ENCODE measurements at places on chromosomes 1 and 21. TPM values are rescaled to one million over a fixed set of nuclear protein-coding genes. Genes with fewer than 3 reads are reported as not detected.

KCNN3 gene
- 2.4 TPM for total RNA-seq

LCE3E gene
- not detected for total RNA-seq

LDLRAD2 gene
- total RNA-seq, result not detected

TFF3 gene
- not detected for total RNA-seq

DNA sequence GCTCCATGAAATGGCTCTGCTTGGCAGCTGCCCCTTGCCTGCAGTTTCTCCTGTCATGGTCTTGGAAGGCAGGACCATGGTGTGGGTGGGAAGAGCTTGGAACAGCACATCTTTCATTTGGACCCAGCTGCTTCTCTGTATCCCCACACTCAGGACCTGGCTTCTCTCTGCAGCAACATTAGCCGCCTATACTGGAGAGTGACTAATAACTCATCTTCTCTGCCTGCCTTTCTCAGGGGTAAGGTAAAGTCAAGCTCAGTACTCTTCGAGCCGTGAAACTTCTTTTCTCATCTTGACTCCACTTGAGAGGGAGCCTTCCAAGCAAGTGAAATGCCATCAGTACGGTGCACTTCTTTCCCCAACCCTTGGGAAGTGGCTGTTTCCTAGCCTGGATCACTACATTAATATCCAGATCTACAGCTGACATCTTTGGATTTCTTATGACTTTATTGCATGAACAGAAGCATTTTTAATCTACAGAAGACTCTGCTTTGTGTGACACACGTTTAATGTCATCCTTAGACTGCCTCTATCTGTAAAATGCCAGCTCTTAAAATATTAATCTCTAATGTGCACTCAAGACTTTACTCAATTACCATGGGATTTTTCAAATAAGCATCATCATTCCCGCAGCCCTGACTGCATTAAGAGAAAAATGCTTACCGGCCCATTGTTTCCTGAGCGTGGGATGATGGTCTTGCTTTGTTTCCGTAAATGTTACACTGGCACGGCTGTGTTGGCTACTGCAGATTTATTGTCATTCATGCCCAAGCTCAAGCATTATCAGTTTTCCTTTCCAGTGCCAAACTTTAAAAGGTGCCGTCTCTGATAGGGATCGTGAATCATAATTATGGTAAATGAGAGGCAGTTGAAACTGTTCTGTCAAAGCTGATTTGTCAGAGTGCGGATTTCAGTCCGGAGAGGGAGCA lies 242.9 kb downstream of the HHAT start:
- DNase-seq, result no peak

GRCh38 chr1:24526940-24527542 lies 24.4 kb downstream of the RCAN3 start:
- no peak for DNase-seq

GRCh38 chr1:157404063-157404501 lies 148.2 kb downstream of the FCRL5 start:
- no peak for DNase-seq

- no peak for DNase-seq
Observed at GRCh38 chr1:228348708-228349467, 57.7 kb downstream of the TRIM11 start.

DNA sequence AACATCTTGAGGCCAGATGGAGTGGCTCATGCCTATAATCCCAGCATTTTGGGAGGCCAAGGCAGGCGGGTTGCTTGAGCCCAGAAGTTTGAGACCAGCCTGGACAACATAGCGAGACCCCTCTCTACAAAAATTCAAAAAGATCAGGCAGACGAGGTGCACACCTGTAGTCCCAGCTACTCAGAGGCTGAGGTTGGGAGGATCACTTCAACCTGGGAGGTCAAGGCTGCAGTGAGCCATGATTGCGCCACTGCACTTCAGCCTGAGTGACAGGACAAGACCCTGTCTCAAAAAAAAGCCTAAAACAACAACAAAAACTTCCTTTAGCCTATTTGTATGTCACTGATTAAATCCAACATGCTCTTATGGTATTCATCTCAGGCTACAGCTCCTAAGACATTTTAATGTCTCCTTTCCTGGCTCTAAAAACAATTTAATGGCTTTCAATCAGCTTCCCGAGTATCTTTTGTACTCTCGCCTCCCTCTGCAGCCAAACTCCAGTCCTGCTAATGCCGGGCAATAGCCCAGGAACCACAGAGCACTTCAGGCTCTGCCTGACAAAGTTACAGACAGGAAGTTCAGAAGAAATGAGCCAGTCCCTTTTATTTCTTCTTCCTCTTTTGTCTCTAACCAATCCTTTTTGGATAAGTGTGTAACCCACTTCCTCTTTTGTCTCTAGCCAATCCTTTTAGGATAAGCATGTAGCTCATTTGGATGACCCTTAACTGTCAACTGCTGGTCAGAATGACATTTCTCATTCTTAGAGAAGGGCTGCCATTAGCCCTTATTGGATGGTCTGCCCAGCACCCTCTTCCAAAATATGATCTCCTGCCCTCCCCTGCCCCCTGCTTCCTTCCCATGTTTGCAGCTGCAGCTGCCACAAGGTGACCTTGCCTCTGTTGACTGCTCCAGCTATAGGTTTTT lies 6.6 kb upstream of the DOP1B start:
- DNase-seq, result no peak

- no peak for DNase-seq
Observed at GRCh38 chr1:89546082-89546889, 21.7 kb downstream of the LRRC8B start.

GRCh38 chr1:193456811-193457280 lies 270.4 kb upstream of the B3GALT2 start:
- no peak for DNase-seq

DNA sequence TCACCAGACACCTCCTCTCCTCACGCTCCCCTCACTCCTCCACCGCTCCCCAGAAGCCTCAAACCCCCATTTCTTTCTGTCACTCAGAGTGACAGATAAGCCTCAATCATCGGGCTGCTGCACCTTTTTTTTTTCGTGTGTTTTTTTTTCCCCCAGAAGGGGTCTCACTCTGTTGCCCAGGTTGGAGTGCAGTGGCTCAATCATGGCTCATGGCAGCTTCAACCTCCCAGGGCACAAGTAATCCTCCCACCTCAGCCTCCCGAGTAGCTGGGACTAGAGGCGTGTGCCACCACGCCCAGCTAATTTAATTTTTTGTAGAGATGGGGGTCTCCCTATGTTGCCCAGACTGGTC lies 1.2 kb upstream of the TMPRSS2 start:
- no peak for DNase-seq

- DNase-seq, result no peak
Observed at GRCh38 chr1:59186656-59187055, 110.2 kb upstream of the FGGY start.

DNA sequence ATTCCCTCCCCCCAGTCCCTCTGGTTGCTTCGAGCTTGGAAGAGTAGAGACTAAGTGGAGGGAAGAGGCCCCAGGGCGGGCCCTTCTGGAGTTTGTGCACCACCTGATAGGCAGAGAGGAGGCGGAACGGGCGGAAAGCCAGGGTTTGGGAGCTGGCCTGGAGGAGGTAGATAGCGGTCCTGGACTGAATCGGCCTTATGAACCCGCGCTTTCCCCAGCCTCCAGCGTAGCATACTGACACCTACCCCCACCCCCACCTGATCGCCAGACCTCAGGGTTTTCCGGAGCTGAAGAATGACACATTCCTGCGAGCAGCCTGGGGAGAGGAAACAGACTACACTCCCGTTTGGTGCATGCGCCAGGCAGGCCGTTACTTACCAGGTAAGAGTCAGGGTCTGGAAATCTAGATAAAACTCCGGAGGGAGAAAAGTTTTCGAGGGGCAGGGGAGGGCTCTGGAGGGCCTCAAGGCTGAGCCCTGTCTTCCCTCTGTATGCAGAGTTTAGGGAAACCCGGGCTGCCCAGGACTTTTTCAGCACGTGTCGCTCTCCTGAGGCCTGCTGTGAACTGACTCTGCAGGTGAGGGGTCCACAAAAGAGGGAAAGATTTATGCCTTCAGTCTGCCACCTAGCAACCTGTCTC lies 705 bp downstream of the UROD start:
- peak; percentile 33 for DNase-seq

- no peak for DNase-seq
Observed at GRCh38 chr1:242569867-242570266, 45.4 kb upstream of the PLD5 start.

DNA sequence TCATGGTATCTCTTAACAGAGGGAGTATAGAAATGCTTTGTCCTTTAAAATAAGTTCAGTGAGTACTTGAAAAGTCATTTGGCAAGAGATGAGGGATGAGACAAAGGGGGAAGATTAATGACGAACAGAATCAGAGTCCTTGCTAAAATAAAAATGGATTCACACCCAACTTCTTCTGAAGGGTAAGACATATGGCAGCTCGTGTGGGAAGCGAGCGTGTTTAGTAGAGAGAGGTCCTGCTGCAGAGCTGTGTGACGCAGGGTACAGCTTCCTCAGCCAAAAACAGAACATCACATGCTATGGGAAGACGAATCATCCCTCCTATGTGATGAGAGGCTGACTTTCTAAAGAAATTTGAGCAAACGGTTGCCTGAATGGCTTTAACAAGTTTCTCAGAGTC lies 158.5 kb upstream of the LMO4 start:
- DNase-seq, result no peak

GRCh38 chr1:66606362-66607065 lies 72.6 kb downstream of the SGIP1 start:
- DNase-seq, result no peak

DNA sequence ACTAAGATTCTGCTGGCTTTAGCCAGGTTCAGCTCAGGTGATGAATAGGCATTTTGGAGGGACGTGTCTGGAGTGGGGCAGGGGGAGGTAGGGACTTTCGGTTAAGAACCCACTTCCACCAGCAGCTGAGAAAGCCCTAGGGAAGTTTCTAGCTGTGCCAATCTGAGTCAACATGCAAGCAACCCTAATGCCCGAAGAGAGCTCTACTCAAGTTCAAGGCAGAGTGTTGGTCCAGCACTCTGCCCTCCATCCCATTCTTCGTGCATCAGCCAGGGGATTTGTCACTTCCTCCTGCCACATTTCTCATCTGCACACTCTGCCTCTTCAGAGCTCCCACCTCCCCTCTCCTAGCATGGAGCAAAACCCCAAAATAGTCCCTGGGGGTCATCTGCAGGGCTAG lies 208.8 kb downstream of the HIVEP3 start:
- DNase-seq, result no peak
